ENCODE measurements at places on chromosomes 6 and 20.

DNA sequence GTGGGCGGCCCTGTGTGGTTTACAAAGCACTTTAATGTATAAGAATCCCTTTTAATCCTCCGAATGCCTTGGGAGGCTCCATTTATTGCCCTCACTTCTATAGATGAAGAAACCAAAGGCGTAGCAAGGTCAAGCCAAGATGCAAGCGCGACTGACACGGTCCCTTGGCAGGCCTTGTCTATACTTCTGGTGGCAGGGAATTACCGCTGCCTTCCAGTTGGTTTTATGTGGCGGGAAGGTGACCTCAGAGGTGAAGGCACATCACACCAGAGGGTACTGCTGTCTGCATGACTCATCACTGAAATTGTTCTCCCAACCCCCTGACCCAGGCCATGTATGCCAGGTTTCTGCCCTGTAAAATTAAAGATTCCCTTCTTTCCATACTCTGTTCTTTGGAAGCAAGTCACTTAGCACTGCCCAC lies 36.1 kb upstream of the NAA20 start:
- no peak for DNase-seq

GRCh38 chr6:36323062-36323461 lies 13.6 kb downstream of the BNIP5 start:
- no peak for DNase-seq

DNA sequence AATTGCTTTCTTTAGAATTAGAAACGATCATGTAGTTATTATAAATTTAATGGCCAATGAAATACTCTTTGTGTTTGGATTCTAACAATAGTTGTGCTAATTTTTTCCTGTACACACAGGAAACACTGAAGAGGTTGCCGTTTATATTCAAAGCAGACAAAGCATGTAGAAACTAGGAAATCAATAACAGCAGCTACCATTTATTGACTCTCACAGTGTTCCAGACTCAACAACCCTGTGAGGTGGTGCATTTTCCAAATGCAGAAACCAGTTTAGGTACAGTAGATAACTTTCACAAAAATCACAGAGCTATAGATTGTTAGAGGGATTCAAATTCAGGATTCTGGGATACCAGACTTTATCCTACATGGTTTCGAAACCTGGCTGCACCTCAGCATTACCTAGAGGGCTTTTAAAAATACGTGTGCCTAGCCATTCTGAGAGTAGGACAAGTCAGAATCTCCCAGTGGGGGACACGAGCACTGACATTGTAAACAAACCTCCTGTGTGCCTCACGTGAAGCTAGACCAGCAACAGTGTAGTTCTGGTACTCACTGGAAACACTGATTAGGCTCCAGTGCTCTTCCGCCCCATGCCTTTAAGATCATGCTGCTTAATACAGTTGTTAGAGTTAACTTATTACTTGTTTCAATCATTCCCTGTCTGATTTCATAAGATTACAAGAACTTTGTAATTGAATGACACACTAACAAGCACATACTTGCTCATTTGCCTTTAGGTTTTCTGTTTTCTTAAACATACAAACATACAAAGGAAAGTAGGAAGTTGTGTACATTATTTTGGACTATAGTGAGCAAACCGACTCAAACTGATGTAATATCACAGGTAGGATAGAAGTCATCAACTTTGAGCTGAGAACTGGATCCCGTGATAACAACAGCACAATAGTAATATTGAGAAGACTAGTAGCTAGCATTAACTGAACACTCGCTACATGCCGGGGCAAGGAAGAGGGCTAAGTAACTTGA lies 65.8 kb downstream of the MAP3K4 start:
- DNase-seq: no peak

DNA sequence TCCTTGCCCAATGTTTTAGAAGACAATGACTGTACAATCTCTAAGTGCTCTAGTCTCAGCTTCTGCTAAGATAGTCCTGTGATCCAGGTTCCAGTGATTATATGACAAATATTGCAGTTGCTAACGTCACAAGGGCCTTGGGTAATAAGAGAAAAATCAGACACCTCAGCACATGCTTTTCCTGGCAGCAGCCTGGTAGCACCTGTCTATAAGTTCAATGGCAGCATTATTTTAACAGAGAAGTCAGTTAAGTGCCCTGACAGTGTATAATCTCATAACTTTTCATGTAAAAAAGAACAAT lies 121.3 kb upstream of the BCLAF1 start:
- DNase-seq: no peak

GRCh38 chr20:62426699-62427131 lies 624 bp downstream of the RBBP8NL start:
- DNase-seq: peak; percentile 70

DNA sequence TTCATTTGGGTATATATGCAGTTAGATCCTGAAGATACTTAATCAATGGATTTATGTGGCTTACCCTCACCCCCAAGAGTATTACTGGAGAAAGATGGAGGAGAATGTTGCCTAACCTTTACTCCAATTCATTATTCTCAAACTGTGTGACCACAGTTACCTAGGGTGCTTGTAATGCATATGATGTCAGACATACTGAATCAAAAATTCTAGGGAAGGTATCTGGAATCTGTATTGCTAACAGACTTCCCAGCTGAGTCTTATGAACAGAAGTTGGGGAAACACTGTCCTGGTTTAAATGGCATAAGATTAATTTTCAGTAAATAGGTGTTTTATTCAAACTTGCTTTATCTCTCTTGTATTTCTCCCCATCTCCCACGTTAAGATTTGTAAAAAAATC lies 83.9 kb downstream of the PKIB start:
- no peak for DNase-seq

DNA sequence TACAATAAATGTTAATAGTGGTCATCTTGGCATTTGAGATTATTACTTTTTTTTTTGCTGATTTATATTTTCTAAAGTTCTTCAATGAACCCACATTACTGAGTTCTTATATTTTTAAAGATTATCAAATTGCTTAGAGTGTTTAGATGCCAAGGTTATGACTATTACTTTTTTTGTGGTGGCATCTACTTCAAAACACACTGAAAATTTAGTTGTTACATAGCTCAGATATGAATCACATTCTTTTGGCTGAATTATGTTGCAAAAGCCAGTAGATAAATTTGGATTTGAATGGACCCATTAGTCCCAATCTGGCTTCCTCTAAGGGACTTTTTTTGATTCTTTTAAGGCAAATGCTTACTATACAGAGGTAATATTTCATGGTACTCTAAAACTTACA lies 8.9 kb downstream of the UTRN start:
- no peak for DNase-seq

GRCh38 chr20:19785983-19786285 lies 27.9 kb downstream of the RIN2 start:
- DNase-seq: no peak

- DNase-seq: no peak
These were observed 6.4 kb downstream of the DLK2 start for GRCh38 chr6:43448916-43449315.

GRCh38 chr6:53439556-53439955 lies 90.8 kb upstream of the ELOVL5 start:
- DNase-seq: no peak

DNA sequence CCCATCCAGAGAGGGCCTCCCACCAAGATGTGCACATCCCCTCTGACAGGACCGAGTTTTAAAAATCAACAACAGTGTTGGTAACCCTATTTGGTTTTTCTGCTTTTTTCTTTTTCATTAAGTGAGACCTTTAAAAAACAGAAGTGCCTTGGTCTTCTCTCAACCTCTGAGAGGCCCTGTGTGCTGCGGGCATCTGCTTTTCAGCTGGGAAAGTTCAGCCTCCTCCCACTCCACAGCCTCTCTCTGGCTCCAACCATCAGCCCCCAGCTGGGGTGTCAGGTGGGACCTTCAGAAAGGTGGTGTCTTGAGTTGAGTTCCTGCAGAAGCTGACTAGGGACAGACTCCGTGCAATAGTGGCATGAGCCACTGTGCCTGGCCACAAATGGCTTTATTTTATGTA lies 64.6 kb upstream of the ZMYND8 start:
- DNase-seq: no peak

DNA sequence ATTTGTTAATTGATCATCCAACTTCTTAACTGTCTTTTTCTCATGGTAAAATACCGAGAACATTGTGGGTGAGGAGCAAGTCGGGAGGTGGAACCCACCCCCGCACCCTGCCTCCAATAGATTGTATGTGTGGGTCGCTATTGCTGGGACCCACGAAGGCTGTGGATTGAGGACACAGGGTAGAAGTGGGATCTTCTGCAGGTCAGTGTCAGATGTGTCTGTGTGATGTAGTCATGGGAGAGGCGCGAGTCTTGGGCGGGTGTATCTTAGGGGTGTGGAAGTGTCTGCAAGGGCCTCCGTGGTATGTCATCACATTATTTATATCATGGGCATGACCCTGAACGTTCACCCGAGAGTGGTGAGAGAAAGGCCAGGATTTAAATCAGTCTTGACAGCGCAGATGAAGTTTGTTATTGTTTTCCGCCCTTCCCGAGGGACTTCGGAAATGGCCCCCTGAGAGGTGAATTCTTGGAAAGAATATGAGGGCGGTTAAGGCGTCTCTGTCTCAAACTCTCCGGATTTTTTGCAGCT lies 472 bp upstream of the PAQR8 start:
- no peak for DNase-seq

DNA sequence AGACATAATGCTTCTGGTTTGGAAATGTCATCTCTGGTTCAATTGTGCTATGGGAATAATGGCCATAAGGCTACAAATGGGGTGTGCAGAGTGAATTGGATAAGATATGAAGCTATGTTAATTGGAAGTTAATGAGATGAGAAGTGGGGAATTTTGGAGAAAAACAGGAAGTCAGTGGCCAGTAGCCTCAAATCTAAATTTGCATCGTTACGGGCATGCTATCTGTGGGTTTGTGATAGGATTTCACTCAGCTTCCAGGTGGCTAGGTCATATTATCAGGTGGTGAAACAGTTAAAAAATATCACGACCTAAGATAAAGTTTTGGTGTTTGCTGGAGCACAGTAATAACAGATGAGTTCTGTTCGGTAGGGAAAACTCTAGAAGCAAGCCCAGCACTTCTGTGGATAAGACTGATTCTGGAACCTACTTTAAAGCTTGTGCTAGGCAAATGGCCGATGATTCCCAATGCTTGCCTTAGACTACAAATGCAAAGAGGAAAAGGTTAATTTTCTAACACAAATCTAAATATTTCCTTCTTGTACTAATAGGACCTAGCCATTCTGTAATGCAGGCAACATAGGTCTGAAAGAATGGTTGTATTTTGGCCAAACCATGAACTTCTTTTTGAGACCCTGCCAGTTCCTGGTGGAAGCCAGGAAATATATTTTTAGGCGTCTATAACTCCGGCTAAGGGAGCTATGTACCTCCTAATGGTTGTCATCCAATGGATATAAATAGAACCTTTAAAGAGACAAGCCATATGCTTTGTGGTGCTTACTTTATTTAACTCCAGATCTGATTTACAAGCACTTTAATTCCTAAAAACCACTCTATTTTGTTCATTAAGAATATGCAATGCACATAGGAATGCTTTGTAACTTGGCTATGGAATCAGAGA lies 111.0 kb downstream of the PLCB1 start:
- DNase-seq: no peak

- DNase-seq: no peak
These were observed 13.7 kb upstream of the SNPH start for GRCh38 chr20:1252416-1252815.

DNA sequence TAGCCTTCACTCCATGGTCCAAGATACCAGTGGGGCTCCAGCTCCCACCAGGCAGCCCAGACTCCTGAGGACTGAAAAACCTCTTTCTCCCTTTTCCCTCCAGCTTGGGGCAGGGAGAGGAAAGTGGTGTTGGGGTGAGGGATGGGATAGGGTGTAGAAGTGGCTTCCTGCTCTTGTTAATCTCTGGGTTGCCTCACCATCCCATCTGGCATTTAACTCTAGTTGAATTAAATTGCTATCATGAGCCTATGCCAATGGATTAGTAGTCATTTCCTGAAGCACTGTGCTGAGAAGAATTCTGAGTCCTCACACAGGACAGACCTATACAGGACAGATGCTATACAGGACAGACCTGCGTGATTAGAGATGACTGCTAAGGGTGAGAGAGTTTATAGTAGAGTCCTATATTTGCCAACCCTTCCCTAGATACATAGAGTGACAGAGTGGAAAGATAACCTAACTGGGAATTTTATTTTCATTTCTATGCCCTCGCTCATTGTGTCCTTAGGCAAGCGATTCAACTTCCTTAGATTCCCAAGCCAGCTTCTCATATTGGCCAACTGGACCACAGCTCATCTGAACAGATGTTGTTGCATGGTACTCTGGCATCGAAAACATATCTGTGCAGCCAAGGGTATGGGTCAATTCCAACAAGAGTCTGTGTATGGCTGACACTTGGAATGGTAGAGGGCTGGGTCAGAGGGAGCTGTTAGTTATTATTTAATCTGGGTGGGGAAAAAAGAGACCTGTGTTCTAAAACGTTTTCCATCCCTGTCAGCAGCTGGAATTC lies 42.8 kb downstream of the MCHR2 start:
- DNase-seq: no peak

- DNase-seq: no peak
These were observed 19.4 kb downstream of the SERPINB9 start for GRCh38 chr6:2883673-2884072.

DNA sequence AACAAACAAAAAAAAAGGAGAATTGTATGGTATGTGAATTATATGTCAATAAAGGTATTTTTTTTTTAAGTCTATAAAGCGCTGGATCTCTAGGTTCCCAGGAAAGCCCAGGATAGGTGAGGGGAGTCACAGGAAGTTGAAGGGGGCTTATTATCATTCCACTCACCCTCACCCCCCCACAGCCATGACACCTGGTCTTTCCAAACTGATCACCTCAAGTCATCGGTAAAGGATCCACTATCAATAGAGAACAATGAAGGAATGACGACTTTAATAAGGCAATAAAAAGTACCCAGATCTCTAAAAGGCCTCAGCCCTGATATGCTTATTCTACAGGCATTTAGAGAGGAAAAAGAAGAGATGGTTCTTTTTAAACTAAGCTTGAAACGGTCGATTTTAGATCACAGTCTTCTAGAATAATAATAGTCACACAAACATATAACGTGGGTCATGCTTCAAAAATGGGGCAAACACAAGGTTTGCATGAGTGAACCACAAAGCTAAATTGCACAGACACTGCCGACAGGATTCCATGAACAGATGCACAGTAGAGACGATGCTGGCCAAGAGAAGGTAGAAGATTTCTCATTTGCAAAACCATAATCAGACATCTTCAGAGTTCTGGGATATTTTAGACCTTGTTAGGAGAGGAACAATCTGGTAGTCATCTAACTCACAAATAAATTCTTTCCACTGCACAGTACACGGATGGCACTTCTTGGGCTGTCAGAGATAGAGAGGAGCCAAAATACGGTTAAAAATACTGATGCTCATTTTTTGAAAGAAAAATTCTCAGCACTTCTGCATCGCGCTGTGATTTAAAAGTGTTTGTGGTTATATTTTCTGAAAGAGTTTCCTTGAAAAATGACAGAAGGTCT lies 21.0 kb downstream of the ZMYND8 start:
- DNase-seq: no peak

DNA sequence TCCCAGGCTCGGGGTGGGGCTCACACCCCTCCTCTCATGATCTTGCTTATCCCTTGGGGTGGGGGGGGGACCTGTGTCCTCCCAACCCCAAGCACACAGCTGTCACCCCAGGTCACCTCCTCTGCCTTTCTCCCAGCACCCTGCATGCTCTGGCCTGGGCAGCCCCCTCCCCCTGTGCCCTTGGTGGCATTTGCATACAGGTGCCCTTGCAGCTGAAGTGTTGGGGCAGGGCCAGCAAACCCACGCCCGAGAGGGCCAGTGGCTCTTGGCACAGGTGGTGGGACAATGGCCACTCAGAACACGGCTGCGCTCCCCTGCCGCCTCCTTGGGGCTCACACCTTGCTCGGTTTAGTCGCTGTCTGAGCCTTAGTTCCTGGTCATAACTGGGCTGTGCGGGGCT lies 11.3 kb upstream of the MYT1 start:
- peak; percentile 93 for DNase-seq

GRCh38 chr6:131588643-131589042 lies 15.6 kb downstream of the ARG1 start:
- no peak for DNase-seq
